AG08395 (cell line): ENCODE measurements at places on chromosomes 5 and 9.

DNA sequence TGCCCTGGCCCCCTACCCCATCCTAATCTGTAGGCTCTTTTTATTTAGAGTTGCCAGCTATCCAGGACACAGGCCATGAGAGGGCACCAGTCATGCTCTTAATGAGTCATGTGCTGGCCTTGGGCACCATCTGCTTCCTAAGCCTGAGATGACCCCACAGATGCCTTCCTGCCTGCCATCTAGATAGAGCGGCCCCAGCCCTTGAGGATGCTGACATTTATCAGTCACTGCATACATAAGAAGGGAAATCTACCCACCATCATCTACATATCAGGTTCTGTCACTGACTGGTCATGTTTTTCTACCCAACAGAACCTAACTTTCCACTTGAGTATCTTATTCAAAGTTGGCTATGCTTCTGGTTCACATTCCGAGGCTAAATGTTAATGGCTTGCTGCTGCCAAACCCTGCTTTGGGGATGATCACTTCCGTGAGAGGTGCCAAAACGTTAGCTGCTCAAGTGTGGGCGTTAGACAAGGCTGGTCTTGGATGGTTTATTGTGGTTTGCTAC lies 49.9 kb upstream of the TTC23L start:
- DNase-seq = peak; percentile 60

DNA sequence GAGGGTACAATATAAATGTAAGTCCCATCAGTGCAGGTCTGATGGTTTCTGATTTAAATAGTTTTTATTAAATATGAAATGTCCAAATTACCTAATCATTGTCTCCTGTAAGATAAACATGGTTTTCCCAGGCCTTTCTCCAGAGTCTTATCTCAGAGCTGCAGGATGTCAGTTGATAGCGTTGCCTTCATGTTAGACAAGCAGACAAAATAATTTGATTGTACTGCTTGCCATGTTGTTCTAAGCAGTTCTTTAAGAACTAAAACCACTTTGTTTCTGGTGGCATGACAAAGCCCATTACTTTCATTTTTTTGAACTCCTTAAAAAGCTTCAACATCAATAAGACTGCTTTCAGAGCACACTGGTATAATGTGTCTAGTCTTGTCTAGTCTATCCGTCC lies 1073.5 kb downstream of the MAT2B start:
- no peak for DNase-seq

- peak; percentile 29 for DNase-seq
These were observed 41.9 kb downstream of the TGFBI start for GRCh38 chr5:136070486-136071285.

DNA sequence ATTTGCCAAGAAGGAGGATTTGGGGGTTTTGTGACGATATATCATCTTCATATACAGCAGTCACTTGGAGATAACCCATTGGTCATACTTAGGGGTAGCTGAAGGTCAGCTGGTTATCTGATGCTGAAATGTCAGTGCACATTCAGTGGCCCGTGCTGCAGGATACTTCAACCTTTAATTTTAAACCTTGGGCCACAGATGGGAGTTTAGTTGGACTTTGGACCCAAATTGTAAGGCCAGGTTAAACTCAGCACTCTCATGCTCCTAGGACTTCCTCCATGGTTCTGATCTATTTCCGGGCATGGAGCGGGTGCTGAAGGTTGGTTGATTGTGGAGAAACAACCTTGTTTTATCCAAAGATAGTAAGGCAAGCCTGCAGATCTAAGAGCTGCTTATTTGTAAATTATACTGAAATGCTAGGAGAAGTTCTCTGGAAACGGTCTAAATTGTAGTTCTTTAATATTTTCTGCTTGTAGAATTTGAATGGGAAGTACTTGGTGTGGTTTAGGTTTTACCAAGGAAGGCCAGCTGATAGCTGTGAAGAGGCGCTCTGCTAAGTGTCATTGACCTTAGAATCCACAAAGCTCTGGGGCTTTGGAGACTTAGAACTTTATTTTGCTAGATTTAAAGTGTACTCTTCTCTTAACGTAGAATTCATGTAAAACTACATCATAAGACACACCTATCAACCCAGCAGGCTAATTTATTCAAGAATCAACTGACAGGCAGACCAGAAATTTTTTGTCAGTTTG lies 38.6 kb downstream of the SLC44A1 start:
- DNase-seq = no peak

- DNase-seq = no peak
These were observed 24.4 kb downstream of the EGR1 start for GRCh38 chr5:138489683-138490061.

GRCh38 chr5:139763930-139764791 lies 31.4 kb upstream of the PSD2 start:
- no peak for DNase-seq

DNA sequence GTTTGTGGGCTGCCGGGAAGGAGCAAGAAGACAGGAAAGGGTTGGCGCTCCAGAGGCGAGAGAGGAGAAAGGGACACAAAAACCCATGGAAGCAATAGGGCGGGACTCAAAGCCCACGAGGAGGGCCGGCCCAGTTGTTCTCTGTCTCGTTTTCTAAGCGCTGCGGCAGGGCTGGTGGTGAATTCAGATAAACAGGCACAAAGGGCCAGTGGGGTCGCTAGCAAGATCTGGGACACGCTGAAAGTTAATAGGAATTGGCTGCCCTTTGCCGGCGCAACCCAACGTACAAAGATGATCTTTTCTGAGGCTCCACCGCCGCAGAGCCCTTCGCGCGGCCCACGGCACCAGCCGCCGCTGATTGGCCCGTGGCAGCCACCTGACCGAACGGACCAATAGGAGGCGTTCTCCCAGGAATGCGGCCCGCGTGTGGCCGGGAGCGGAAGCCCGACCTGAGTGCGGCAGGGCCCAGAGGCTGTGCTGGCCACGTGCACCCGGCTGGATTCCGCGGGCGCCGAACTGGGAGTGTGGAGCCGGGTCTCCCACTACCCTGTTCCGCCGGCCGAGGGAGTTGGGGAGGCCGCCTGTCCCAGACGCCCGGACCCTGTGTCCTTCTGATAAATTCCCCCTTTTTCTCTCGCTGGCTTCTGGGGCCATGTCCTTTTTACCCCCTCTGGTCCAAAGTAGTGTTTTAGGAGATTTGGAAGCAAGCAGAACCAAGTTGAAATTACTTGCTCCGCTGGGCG lies 16.8 kb upstream of the NSD1 start:
- peak; percentile 93 for DNase-seq

DNA sequence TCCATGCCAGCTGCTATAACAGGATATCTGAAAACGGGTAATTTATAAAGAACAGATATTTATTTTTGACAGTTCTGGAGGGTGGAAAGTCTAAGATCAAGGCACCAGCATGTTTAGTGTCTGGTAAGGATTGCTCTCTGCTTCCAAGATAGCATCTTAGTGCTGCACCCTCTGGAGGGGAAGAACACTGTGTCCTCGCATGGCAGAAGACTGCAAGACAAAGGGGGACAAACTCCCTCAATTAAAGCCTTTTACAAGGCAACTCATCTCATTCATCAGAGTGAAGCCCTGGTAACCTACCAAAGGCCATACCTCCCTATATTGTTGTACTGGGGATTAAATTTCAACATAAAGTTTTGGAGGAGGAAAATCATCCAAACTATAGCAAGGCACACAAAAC lies 298.9 kb upstream of the EDIL3 start:
- no peak for DNase-seq

DNA sequence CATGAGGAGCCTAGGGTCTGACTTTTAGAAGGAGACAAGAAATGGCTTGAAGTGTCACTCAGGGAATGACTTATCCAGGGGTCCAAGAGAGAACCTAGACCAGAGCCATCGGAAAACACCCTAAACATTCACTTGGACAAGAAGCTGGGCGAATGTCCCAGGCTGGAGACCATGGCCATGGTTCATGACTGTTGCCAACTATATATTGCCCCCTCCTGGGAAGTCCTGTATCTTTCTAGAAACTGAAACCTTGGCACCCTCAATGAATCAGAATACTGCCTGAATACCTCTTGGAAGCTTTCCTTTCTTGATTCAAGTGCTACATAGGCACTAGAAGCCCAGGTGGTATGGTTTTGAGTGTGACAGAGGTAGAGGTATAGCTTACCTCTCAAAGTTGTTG lies 29.9 kb downstream of the TRMO start:
- no peak for DNase-seq

GRCh38 chr5:11555171-11555570 lies 349.1 kb downstream of the CTNND2 start:
- no peak for DNase-seq

GRCh38 chr5:111453747-111454146 lies 58.6 kb downstream of the STARD4 start:
- no peak for DNase-seq

GRCh38 chr5:387491-388265 lies 55.3 kb upstream of the EXOC3 start:
- no peak for DNase-seq

DNA sequence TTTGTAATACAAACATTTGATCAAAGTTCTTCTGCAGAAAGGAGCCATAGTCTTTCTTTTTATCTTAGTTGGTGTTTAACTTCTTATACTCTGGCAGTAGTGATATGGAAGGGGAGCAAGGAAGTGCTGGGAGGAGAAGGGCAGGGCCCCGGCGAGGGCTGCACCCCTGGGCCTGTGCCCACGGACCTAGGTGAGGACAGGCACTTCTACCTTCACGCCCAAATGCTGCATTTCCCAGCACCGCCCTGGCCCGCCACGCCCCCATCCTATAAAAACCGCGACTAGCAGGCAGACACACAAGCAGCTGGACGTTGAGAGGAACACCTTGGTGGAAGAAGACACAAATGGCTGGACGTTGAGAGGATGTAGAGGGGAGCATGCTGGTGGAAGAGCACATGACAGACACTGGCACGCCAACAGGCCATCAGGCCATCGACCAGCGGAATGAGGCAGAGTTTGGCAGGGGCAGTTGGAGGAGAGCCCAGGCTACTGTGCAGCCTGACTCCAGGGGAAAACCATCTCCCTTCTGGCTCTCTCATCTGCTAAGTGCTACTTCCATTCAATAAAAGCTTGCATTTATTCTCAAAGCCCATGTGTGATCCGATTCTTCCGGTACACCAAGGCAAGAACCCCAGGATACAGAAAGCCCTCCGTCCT lies 81.5 kb upstream of the C9orf72 start:
- DNase-seq = no peak

DNA sequence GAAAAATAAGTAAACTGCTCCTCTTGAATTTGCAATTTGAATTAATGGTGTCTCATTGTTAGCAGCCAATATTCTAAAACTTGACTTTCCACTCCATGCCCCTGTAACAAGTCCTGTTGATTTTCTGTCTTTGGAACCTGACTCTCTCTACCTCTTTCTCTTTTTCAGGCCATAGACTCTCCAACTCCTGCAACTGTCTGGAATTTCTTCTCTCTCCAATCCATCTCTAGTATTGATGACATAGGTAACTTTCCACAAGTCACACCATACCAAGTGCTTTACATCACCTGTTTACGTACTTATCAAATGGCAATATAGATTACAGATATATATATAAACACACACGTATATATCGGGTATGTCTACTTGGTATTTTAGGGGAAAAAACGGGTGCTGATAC lies 923 bp downstream of the C5orf34 start:
- DNase-seq = no peak

GRCh38 chr5:140131967-140132409 lies 6.3 kb downstream of the IGIP start:
- DNase-seq = peak; percentile 92

- no peak for DNase-seq
These were observed 554.8 kb upstream of the SGCD start for GRCh38 chr5:155772009-155772662.

DNA sequence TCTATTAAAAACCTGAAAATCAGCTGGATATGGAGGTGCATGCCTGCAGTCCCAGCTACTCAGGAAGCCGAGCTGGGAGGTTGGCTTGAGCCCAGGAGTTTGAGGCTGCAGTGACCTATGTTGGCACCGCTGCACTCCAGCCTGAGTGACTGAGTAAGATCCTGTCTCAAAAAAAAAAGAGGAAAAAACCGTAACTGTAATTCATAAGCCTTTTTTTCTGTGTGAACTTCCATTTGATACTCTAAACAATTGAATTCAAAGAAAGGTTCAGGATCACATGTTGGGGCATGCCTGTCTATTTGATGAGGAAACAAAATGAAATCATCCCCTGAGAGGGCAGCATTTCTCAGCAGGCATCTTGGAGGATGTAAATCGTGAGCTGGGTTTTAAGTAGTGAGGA lies 38.8 kb downstream of the ITGA2 start:
- DNase-seq = no peak

DNA sequence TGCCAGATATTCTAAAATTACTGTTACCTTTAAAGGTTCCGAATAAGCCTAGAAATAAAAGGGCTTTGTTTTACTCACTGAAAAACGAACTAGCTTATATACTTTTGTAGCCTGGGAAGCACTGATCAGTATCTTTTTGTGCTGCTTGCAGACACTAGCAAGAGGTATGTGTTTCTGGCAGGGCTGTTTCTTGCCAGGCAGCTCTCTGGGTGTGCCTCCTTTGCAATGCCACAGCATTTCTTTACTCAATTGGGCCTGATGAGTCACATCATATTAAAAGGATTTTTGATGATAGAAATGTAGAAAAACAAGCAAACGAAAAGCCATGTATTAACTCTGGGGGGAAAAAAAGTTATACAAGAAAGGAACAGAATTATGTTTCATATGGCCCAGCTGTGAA lies 35.6 kb downstream of the CD180 start:
- peak; percentile 83 for DNase-seq

GRCh38 chr5:174755106-174755505 lies 30.7 kb downstream of the MSX2 start:
- no peak for DNase-seq

DNA sequence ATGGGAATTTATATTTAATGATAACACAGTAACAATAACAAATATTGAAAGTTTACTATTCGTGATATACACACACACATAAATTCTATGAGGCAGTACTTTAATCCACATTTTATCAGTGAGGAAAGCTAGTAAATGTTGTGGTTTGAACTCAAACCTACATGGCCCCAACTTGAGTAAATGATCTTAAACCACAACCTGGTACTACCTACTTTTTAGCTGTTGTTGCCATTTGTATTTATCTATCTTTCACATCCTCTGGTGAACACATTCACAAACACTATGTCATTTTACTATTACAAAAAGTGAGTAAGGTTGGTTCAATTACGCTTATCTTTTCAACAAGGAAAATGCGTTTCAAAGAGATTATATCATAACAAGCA lies 186.1 kb downstream of the SMC2 start:
- DNase-seq = no peak

GRCh38 chr5:179422908-179423481 lies 77.7 kb upstream of the ADAMTS2 start:
- DNase-seq = no peak

- DNase-seq = no peak
These were observed 6.6 kb downstream of the ITK start for GRCh38 chr5:157187046-157187754.

GRCh38 chr9:69815313-69815712 lies 5.3 kb upstream of the CFAP95 start:
- DNase-seq = no peak
